ENCODE measurements at places on chromosomes 7 and 10.

GRCh38 chr10:58918887-58919286 lies 257.6 kb upstream of the PHYHIPL start:
- DNase-seq: no peak

- peak; percentile 35 for DNase-seq
Measured at GRCh38 chr7:107638594-107638993, 22.0 kb upstream of the SLC26A4 start.

DNA sequence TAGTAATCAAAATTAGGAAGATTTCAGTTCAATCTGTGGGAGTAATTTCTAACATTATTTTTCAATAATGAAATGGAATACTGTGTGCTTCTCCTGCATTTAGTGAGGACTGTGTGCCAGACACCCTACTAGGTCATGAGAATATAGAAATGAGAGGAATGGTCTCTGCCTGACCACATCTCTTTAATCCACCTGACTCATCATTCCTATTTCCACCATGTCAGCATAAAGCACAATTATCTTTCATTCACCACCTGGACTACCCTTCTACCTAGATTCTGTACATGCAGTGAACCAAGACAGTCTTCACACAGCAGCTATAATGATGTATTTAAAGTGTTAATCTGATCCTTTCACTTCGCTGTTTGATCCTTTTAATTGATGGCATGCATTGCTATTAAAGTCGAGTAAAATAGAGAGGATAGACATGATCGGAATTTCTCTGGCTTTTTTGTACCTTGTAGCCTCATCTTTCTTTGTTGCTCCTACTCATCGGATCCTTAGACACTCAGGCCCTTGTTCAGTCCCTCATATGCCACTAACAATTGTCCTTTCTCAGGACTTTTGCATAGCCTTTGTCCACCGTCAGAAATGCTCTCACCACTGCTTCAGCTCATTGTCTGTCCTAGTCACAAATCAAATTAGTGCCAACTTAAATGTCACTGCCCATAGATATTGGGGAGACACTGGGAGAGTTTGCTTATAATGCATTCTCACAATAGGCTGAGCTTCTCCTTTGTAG lies 1037.1 kb downstream of the REEP3 start:
- DNase-seq: no peak

DNA sequence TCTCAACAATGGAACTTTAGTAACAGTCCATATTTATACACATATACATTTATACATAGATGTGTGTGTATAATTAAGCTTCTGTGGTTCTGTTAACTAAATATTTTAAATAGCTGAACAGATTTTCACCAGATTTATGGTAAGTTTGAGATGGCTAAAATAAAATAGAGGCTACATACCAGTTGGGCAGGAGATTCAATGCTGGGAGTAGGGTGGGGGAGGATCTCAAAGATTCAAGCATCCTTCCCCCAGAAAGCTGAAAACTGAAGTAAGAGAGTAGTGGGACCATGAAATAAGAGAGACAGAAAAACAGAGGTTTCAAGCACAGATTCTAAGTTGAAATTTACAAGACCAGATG lies 14.0 kb downstream of the LRRC17 start:
- DNase-seq: no peak

- DNase-seq: peak; percentile 29
Measured at GRCh38 chr10:11684717-11685645, 57.2 kb upstream of the ECHDC3 start.

GRCh38 chr7:148835854-148836253 lies 48.2 kb downstream of the EZH2 start:
- no peak for DNase-seq

Data from AML-193 (cell line).